ENCODE measurements at places on chromosomes 12 and 14.

GRCh38 chr14:80602946-80603345, 338.6 kb downstream of the CEP128 start:
- H3K4me3 ChIP-seq: no peak overlapping the region
- H3K36me3 ChIP-seq: no peaks in the 10 kb centered on the region
- no peak overlapping the region for H3K27ac ChIP-seq
- no peaks in the 10 kb centered on the region for H3K27me3 ChIP-seq
- no peak for DNase-seq

- H3K27me3 ChIP-seq: no peaks in the 10 kb centered on the region
- H3K4me1 ChIP-seq: no peaks in the 10 kb centered on the region
- no peaks in the 10 kb centered on the region for H3K36me3 ChIP-seq
- H3K27ac ChIP-seq: no peak overlapping the region
- H3K4me3 ChIP-seq: no peak overlapping the region
Measured at GRCh38 chr14:29637411-29637810, 290.2 kb downstream of the PRKD1 start.

DNA sequence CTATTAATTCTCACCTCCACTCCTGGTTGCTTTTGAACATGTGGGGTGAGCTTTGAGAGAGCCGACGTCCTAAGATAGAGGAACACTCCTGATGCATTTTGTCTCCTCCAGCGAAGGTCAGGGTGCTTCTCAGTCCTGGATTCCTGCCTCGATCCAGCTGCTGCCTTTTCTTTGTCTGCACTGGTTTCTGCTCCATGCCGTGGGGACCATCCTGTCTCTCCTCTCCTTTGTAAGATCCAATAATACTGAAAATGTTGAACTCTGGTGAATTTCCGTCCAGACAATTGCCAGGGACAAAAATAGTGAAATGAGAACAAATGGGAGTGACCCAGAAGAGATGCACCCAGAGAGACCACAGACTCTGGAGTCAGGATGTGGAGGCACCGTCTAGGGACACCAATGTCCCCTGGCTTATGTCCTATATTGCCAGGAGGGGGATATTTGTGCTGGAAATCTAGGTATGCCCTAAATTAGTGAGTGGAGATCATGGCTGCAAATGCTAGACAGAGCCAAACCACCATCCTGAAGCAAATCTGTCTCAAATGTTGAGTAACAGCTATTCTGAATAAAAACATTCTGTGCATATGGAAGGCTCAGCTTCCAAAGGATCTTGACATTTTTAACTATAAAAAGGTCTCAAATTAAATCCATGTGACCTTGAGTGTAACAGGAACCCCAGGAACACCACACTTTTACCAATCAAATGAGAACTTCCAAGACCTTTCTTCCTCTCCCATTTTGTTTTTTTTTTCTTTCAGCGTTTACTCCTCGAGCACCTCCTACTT, 170.9 kb downstream of the PPM1H start:
- H3K36me3 ChIP-seq: no peaks in the 10 kb centered on the region
- peaks cover 31% of the 10 kb centered on the region for H3K4me1 ChIP-seq
- no peaks in the 10 kb centered on the region for H3K27me3 ChIP-seq
- DNase-seq: no peak
- H3K27ac ChIP-seq: no peak overlapping the region
- no peak overlapping the region for H3K4me3 ChIP-seq

GRCh38 chr14:95073947-95074346, 83.4 kb downstream of the DICER1 start:
- H3K27me3 ChIP-seq: no peaks in the 10 kb centered on the region
- H3K4me3 ChIP-seq: no peak overlapping the region
- no peak overlapping the region for H3K27ac ChIP-seq
- no peaks in the 10 kb centered on the region for H3K36me3 ChIP-seq
- no peaks in the 10 kb centered on the region for H3K4me1 ChIP-seq

DNA sequence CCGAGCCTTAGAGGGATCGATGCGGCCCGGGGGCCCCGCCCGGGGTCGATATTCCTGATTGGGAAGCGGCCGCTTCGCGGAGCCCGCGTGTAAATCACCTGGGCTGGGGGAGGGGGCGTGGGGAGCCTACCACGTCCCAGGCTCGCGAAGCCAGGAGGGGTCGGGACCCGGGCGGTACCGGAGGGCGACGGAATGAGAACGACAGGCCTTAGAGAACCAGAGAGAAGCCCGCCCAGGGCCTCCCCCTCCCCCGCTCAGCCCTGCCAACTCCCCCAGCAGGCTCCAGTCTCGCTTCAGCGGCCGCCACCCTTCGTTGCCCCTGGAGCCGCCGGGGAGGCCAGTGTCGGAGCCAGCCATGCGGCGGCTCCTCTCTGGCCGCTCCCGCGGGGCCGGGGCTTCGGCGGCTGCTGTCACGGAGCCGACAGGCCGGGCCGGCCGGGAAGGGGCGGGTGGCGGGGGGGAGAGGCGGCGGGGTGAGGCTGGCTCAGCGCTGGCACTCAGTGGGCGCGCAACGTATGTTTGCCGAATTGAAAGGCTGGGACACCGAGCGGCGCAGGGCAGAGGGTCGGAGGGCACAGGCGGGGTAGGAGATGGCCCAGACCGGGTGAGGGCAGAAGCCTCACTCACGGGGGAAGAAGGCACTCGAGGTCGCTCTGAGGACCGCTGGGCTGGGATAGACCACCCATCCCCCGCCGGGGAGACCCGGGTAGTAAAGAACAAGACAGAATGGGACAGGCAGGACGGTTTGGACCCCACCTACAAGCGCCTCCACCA, 1.4 kb upstream of the DNAJC22 start:
- DNase-seq: peak; percentile 64
- peaks cover 37% of the 10 kb centered on the region for H3K4me1 ChIP-seq
- H3K36me3 ChIP-seq: no peaks in the 10 kb centered on the region
- peak overlapping the region; percentile 66 for H3K4me3 ChIP-seq

- no peak for DNase-seq
- no peak overlapping the region for H3K4me3 ChIP-seq
- no peaks in the 10 kb centered on the region for H3K4me1 ChIP-seq
- no peaks in the 10 kb centered on the region for H3K27me3 ChIP-seq
Measured at GRCh38 chr12:55017416-55017925, 2.3 kb upstream of the NEUROD4 start.

DNA sequence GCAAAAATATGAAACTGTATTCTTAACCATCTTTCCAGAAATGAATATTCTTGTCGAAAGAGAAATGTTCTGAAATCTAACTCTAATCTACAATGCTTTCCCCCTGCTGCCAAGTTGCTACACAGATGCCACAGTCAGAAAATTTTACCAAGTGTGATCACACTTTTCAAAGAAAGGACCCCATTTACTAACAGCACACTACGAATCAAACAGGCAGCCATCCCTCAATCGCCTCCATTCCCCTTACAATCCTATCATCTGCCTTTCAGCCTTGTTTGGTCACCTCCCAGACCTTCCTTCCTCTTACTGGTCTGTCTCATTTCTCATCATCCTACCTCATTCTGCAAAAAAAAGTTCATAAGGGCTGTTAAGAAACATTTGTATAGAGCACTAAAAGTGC, 190.1 kb downstream of the MED13L start:
- no peak overlapping the region for H3K4me3 ChIP-seq
- no peak for DNase-seq

GRCh38 chr12:86254399-86255107, 1.6 kb downstream of the MGAT4C start:
- H3K36me3 ChIP-seq: no peaks in the 10 kb centered on the region
- no peak overlapping the region for H3K27ac ChIP-seq
- no peaks in the 10 kb centered on the region for H3K4me1 ChIP-seq
- no peaks in the 10 kb centered on the region for H3K27me3 ChIP-seq

- H3K36me3 ChIP-seq: no peaks in the 10 kb centered on the region
- no peak for DNase-seq
Measured at GRCh38 chr12:113201187-113202177, 16.0 kb downstream of the RITA1 start.

All from right lobe of liver (tissue), 6 donors.